ENCODE measurements at places on chromosomes 2 and 18. TPM values are rescaled to one million over a fixed set of nuclear protein-coding genes. Genes with fewer than 3 reads are reported as not detected.
A peak's percentile ranks its signal among the peaks of the same experiment; 100 is the strongest.

- DNase-seq, result no peak
These were observed 490.8 kb upstream of the VWC2L start for GRCh38 chr2:213920014-213920413.

- no peak for DNase-seq
These were observed 159.4 kb downstream of the ANKRD30B start for GRCh38 chr18:14907420-14907819.

DNA sequence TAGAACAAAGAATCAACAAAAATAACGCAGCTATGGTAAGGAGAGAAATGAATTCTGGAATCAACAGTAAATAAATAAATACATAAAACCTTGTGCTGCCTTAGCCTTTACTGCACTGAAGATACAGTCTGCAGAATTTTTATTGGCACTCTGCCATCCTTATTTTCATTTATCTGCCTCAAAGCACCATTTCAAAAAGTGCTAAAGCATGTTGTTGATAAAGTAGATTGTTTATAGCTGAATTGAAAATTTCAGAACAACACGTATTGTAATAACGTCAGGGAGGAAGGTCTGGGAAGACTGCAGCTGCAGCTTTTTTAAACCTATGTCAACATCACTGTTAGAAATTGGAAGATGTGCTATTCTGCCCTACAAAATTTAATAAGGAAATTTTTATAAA lies 787.2 kb downstream of the PLCL1 start:
- DNase-seq, result no peak

DNA sequence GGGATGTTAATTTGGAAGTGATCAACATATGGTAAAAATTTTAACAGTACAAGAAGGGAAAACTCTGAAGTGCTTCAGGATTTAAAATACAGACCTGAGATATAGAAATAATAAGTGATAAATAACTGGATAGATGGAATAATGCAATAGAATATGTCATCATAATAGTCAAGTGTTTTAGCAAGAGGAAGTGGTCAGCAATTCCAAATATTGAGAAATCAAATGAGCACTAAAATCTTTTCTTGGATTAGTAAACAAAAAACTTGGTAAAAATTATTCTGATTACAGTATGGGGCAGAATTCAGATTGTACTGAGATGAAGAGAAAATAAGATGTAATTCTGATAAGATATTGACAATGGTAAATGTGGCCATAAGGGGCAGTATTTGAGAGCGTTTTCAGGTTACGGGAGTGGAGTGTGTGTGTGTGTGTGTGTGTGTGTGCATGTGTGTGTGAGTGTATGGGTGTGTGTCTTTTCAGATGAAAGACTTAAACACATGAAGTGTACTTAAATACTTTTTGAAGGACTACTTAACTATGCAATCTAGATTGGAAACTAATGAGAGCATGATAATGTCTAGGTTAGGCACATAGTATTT lies 217.9 kb upstream of the ITGA4 start:
- no peak for DNase-seq

GRCh38 chr18:76416911-76417310 lies 78.1 kb downstream of the ZNF516 start:
- no peak for DNase-seq

- DNase-seq, result no peak
These were observed 10.6 kb upstream of the TRABD2A start for GRCh38 chr2:84891355-84892010.

DNA sequence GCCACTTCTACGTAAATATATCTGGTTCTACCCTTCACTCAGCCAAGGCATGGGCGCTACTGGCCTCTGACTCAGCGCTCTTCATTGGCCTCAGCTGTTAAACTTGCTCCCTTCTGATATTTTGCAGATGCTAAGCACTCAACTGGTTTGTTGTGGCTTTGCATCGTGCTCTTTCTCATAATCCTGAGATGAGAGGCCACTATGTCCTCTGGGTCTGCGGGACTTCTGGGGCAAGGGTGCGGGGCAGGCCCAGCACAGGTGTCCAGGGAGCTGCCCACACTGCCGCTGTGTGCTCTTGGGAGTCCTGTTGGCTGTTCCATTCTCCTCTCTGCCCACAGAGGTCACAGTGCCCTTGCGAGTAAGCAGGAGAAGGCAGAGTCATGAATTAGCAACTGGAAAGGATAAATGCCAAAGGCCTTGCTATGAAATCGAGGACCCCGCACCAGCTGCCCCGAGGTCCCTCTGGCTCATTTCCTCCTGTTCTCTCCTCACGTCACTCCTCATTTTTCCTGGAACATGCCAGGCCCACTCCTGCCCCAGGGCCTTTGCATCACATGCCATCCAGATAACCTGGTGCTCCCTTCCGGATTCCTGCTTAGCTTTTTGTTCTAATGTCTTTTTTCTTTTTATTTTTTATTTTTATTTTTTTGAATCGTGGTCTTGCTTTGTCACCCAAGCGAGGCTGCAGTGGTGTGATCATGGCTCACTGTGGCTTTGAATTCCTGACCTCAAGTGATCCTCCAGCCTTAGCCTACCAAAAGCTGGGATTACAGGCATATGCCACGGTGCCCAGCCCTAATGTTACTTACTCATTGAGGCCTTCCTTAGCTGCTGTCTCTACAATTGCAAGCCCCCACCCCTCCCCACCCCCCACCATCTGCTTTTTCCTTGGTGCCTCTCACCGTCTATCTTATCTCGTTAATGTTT lies 34.9 kb upstream of the MAT2A start:
- DNase-seq, result no peak

- no peak for DNase-seq
These were observed 292.8 kb upstream of the LRP1B start for GRCh38 chr2:142423603-142424002.

GRCh38 chr2:8487461-8487932 lies 194.4 kb upstream of the ID2 start:
- no peak for DNase-seq

- no peak for DNase-seq
These were observed 2.4 kb downstream of the TTN start for GRCh38 chr2:178804791-178805190.

- DNase-seq, result no peak
These were observed 22.6 kb upstream of the ID2 start for GRCh38 chr2:8659092-8659734.

DNA sequence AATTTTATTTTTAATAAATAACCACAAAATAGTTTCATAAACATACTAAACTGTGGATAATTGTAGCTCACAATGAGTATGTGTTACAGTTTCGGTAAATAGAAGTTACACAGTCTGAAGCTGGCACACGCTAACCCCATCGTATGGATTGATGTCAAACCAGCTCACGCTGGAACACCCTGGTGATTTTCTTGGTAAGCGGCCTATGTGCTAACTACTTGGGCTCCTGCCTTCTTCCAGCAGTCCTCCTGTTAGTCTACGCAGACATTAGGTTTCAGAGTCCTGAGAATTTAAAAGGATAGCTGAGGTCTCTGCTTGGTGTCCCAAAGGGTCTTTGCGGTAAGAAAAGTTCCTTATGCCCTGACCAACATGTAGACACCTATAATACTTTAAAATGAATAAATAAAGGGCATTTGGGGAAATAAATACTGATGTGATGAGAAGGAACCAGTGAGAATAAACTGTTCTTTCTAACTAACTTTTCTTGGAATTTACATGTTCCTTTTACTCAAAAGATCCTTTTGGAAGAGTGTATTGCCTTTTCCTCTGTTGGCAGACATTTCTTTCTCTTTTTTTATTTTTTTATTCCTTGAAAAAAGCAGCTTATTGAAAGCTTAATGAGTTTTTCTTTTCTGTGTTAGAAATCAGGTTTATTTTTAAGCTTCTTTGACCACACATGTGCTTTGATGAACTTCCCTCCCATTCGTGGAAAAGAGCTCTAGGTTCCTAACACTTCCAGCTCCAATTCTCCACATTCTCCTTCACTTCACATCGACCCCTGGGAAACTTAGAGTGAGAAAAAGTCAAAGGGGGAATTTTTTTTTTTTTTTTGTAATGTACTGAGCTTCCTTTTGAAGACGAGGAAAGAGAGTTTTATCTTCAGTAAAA lies 322.2 kb downstream of the IRS1 start:
- DNase-seq, result peak; percentile 35

DNA sequence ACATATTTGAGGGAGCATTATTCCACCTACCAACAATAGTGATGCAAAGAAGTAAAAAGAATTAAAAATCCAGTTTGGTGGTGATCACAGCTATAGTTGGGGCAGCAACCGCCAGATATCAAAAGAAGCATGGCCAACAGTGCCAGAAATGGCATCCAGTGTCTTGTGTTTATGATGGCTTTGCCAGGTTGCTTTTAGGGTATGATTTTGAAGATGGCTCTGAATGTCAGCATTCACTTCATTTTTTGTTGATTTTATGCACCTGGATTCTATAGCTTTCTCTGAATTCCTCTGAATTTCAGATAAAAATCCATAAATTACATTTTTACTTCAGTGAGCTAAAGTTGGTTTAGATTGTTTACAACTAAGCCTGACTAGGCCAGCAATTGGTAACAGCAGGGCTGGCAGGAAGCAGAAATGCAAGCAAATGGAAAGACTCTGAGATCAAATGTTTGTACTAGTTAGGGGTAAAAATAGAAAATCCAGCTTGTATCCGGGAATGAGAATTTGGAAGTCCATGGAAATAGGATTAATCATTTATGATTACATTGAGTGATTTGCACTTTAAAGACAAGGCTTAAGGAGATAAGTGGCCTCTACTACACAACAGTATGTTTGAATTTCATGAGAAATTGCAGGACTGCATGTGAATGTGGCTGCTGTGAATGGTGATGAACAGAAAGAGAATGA lies 40.4 kb downstream of the COL3A1 start:
- no peak for DNase-seq

DNA sequence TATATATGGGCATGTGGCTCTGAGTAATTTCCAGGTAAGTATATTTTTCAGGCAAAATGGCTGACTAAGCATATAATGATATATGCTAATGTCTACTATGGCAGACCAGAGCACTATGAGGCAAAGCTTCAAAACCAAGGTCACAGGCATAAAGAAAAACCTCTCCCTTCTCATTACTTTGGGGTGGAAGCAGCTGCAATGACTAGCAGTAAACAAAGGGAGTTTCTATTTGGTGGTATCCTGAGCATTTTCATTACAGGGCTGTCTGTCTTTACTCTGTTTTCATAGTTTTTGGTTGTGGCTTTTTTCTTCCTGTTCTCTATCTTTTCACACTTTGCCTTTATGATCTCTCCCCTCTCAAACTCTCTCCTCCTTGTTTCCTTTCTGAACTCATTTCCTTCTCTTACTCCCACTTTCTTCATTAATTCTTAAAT lies 15.6 kb downstream of the PDE6D start:
- no peak for DNase-seq

DNA sequence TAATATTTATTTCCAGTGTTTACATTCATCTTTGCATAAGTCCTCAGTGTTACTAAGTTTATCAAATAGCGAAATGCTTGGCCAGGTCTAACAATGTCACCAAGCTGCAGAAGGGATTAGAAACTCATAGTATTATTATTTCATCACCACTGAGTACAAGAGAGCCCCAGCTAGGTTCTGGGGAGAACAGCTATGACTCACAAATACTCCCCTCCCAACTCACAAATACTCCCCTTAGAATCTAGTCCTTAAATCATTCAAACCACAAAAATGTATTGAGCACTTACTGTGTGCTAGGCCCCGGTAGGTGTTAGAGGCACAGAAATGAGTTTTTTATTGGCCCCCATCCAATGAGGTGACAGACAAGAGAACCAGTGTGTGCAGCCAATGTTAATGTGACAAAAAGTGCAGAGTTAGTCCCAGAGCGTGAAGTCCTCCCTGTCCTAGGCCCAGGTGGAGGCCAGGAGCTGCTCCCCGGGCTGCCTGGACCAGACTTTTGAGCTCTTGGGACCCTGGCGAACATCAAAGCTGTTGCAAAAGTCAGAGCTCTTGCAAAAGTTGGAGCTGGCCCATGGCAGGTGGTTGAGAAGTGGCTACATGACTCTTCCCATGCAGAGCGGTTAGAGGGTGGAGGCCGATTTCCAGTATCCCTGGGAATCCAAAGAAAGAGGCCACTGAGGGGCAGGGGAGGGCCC lies 9.8 kb downstream of the STEAP3 start:
- DNase-seq, result no peak

- no peak for DNase-seq
These were observed 139.8 kb downstream of the ATL2 start for GRCh38 chr2:38237311-38237710.

PSMA8 gene
- not detected for polyA plus RNA-seq

SPP2 gene
- not detected for polyA plus RNA-seq

FAM228A gene
- polyA plus RNA-seq, result 1.0 TPM

SLC8A1 gene
- polyA plus RNA-seq, result 11.0 TPM
